ENCODE measurements at places on chromosomes 11 and 22.

DNA sequence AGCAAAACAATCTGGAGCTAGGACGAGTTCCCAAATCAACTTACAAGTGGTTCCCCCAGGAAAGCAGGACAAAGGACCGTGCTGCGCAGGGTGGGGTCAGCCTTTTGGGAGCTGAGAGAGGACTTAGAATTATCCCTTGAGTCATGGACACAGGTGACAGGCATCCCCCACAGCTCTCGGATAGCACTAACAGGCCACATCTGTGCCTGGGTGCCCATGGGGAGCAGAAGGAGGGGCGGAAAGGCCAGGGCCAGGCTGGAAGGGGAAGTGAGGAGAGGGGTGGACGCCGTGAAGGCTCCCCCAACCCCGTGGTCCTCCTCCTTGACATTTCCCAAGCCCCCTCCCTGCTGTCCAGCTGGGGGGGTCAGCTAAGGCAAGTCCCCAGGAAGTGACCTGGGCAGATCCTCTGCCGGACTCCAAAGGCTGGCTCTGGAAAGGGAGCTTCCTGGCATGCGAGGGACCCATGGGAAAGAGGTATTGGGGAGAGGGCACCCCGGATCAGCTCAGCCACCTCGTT, 31.6 kb upstream of the A4GALT start:
- no peak for DNase-seq

GRCh38 chr11:12362857-12363256, 14.5 kb upstream of the PARVA start:
- no peak for DNase-seq

DNA sequence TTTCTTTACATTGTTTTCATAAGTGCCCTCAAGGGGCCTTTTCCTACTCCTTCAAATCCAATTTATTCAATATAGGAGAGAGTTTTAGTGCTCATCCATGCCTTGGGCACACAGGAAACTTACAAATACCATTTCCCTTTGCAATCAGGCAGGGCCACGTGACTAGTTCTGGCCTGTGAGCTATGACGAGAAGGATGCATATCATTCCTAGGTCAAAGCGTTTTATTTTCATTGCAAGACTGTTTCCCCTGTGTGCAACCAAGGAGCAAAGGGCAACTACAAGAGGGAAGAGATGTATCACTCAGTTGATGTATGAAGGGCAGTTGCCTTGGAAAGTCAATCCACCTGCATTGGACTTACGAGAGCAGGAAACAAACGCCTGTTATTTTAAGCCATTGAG, 1.9 kb upstream of the TRAF6 start:
- DNase-seq = no peak

DNA sequence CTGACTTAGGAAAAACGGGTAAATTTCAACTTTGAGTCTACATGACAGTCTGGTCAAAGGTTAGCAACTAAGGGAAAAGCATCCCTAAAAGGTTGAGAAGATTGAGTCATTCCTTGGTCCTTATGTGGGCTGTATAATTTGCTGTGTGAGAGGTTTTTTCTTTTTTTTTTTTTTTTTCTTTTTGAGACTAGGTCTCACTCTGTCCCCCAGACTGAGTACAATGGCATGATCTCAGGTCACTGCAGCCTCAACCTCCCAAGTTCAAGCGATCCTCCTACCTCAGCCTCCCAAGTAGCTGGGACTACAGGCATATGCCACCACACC, 101.4 kb downstream of the MRTFA start:
- no peak for DNase-seq

- DNase-seq = no peak
These were observed 262.9 kb upstream of the DDI1 start for GRCh38 chr11:103773537-103773936.

GRCh38 chr11:119421941-119422808, 797 bp downstream of the THY1 start:
- no peak for DNase-seq

DNA sequence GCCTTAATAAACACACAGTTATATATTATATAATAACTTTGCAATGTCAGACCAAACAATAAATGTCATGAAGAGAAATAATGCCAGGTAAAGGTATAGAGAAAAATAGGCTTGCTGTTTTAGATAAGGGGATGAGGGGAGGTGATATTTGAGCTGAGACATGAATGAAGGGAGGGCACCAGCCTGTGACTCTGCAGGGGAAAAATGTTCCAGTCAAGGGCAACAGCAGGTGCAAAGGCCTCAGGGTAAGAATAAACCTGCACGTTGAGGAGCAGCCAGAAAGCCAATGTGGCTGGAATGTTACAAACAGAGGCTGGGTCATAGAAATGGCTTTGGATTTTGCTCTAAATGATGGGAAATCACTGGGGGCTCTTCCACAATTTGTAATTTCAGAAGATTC, 519.6 kb downstream of the SOX6 start:
- DNase-seq = no peak

GRCh38 chr11:64034411-64034811, 1.3 kb upstream of the FLRT1 start:
- no peak for DNase-seq

- no peak for DNase-seq
These were observed 44.9 kb upstream of the WNT11 start for GRCh38 chr11:76251226-76251575.

GRCh38 chr11:61061081-61061826, 41.0 kb upstream of the CD5 start:
- DNase-seq = peak; percentile 63

GRCh38 chr22:30864441-30865420, 103.8 kb downstream of the MORC2 start:
- no peak for DNase-seq

GRCh38 chr11:14892036-14892556, at the start of gene CYP2R1:
CYP2R1 (minus strand) TSS chr11:14892231; CDS start chr11:14892205, 26 bp downstream.
- peak; percentile 84 for DNase-seq

GRCh38 chr11:12865863-12866595, 143.1 kb upstream of the RASSF10 start:
- DNase-seq = no peak

GRCh38 chr11:111260811-111261210, 15.3 kb downstream of the POU2AF2 start:
- no peak for DNase-seq

DNA sequence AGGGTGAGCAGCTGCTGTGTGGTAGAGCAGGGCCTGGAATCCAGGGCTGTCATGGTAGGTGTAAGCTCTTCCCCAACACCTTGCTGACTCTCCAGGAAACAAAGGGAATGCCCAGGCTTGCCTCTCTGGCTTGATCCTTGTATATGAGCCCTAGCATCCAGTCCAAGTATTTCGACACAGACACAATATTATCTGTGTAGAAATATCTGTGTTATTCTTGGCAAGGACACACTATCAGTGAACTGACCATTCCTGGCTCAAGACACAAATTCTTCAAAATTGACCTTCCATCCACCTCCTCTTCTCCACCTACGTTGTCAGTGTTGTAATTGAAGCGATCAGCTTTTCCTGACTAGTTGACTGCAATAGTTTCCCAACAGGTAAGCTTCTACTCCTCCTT, 312.0 kb upstream of the NARS2 start:
- DNase-seq = no peak
